ENCODE measurements at places on chromosomes 1 and 21. TPM values are rescaled to one million over a fixed set of nuclear protein-coding genes. Genes with fewer than 3 reads are reported as not detected.

Gene CA6
- not detected for total RNA-seq

DNA sequence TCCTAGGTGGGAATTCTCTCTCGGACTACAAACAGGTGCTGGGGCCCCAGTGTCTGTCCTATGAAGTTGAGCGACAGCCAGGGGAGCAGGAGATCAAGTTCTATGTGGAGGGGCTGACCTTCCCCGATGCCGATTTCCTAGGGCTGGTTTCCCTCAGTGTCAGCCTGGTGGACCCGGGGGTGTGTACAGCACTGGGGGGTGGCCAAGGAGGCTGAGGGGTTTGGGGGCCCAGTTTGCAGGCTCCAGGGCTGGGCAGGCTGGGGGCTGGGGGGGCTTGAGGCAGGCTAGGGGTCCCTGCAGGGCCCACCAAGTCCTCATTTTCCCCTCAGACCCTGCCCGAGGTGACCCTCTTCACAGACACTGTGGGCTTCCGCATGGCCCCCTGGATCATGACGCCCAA, 20.3 kb upstream of the PADI3 start:
- DNase-seq, result no peak

Gene PKNOX1
- total RNA-seq, result 19.3 TPM

GRCh38 chr1:227242811-227243682, 75.2 kb downstream of the CDC42BPA start:
- DNase-seq, result no peak

Gene AMY2A
- not detected for total RNA-seq

DNA sequence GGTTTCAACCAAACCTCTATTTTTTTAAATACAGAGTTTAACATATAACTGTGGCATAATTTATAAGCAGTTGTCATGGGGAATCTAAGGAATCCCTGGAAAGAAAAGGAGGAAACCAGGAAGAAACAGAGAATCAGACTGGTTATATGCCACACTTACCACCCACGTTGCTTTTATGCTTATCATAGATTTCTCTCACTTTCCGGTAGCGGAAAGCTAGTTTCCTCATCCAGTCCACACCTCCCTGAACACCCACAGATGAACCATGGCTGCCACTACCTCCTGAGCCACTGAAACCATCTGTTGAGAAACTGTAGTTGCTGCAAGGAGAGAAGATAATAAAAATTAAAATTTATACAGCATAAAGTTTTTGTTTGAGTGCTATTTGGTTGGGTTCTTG, 33.5 kb downstream of the XKR8 start:
- peak; percentile 73 for DNase-seq

Measured in endothelial cell of umbilical vein (primary cell).